ENCODE measurements at places on chromosomes 11 and 22.

DNA sequence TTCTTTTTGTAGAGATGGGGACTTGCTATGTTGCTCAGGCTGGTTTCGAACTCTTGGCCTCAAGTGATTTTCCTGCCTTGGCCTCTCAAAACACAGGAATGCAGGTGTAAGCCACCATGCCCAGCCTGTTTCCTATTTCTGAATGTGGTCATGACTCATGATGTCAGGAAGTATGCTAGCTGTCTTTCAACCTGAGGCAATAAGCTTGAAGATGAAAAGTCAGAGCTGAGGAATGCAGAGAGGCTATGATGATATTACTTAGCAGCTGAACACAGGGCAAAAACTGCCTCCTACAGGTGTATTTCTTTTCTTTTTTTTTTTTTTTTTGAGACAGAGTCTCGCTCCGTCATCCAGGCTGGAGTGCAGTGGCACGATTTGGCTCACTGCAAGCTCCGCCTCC lies 9.0 kb upstream of the NUCB2 start:
- DNase-seq = peak; percentile 26

GRCh38 chr11:22458161-22458560 lies 120.0 kb downstream of the SLC17A6 start:
- DNase-seq = no peak

- peak; percentile 96 for DNase-seq
Measured at GRCh38 chr22:28009272-28009827, 90.3 kb upstream of the PITPNB start.

GRCh38 chr22:23772315-23772648 lies 367 bp upstream of the MMP11 start:
- no peak for DNase-seq

DNA sequence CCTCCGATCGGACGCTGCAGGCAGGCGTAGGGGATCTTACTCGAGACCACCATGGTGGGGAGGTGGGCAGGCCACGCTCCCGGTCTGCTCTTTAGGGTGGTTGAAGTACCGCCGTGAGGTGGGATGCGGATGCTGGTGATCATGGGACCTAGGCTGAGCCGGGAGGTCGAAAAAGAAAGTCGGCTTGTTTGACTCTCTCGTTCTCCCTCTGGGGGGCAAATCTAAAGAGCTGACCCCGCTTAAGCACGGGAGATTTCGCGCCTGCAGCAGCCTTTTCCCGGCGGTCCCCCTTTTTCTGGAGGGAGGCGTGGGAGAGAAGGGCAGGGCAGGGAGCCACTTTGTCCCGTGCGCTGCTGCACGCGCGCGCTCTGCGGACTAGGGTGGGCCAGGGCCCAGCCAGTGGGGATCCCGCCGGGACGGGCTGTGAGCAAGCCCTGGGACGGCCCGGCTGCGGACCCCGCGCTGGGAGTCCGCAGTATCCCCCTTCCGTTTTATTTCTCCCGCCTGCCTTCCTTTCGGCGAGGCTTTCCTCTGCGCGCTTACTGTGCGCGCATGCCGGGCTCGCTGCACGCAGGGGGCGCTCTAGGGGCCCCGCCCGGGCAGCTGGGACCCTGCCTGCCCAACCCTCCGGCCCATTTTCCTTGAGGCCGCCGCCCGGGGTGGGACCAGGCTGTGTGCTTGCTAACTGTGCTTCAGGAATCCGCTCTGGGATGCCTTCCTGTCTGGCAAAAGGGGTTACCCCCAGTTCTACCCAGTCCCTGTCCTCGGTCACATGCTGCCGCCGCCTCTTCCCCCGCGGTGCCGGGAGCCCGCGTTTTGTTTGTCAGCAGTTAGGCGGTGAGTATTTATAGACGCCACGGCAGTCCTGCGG lies 81.0 kb downstream of the PRR5L start:
- peak; percentile 87 for DNase-seq

DNA sequence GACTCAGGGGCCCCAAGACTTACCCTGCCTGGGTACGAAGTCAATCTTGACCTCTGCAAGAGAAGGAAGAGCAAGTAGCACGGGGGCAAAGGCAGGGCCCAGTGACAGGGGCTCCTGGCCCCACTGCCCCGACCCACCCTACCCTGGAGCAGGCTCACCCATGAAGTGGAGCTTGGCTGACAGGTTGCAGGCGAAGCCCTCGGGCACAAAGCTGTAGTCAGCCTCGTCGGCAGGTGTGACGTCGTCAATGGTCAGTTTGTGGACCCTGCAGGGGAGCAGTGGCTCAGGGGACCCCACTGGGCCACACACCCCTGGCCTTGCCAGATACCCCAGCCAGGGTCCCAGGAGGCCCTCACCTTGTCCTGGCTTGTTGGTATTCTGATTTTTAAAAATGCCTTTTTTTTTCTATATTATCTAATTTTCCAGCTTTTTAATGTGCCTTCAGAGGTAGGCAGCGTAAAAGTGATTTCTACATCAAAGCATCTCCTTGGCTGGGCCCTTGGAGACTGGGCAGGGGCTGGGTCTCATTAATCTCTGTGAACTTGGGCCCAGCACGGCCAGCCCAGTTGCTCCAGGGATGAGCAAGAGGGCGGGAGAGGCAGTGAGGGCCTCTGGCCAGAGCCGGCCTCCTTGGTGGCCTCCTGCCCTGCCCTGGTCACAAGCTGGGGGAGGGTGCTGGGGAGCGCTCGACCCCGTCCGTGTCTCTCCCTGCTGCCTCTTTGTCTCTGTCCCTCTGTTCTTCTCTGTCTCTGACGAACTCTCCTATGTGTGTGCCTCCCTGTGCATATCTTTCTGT lies 11.3 kb downstream of the MYBPC3 start:
- DNase-seq = no peak

DNA sequence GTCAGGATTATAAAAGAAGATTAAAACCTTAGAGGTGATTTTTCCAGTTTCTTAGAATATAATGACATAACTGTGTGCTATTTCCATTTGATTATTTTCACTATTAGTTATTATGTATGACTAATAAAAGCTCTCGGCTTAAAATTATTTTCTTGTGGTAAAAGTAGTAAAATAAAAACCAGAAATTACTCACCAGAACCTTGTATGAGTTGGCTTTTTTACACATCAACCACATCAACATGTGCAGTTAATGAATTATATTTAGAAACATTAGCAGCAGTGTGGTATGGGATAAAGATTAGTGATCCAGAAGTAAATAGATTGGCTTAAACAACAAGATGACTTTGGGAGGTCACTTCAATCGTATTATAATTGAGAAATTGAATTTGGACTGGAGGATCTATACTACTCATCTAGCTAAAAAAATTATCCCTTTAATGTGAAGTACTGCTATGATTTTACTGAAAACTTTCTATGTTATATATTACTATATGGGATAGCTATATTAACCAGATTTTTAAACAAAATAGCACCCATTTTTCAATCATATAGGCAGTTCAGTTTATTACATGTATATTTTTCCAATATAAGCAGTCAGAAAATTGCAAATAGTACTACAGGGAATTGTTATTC lies 2.8 kb upstream of the BCO2 start:
- DNase-seq = no peak

DNA sequence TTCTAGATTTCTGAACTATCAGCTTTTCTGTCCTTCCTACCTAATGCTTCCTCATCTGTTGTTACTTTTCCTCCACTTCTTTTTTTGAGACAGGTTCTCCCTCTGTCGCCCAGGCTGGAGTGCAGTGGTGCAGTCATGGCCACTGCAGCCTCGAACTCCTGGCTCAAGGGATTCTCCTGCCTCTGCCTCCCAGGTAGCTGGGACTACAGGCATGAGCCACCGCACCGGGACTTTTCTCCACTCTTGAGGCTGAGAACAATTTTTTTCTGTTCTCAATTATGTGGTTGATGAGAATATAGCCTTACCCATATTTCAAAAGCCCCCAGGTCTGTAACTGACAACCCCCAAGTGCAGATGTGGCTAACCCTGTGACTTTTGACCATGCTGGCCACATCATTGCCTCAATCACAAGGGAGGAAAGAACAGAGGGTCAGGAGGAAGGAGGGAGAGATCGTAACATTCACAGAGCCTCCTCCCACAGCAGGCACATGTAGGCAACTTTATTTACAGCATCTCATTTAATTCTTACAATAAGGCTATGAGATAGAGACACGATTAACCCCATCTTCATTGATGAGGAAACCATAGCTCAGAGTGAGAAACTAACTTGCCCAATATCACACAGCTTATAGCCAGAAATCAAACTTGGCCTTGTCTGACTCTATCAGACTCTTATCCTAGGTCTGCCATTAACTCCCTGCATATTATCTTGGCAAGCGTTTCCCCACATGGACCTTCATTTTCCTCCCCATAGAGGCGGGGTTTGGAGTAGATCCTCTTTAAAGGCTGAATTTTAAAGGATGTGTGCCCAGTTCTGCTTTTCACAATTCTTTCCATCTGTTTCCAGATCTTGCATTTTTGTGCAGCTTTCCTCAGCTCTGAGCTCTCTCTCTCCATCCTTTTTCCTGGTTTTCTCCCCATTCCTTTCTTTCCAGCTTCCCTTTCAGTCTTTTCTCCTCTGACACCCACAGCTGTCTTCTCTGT lies 9.6 kb downstream of the POU2F3 start:
- no peak for DNase-seq

- DNase-seq = no peak
Measured at GRCh38 chr11:11297578-11297977, 55.5 kb downstream of the CSNK2A3 start.

Data from astrocyte of the hippocampus (primary cell).